ENCODE measurements at places on chromosomes 6 and 20. TPM values are rescaled to one million over a fixed set of nuclear protein-coding genes. Genes with fewer than 3 reads are reported as not detected.
A peak's percentile ranks its signal among the peaks of the same experiment; 100 is the strongest.

DNA sequence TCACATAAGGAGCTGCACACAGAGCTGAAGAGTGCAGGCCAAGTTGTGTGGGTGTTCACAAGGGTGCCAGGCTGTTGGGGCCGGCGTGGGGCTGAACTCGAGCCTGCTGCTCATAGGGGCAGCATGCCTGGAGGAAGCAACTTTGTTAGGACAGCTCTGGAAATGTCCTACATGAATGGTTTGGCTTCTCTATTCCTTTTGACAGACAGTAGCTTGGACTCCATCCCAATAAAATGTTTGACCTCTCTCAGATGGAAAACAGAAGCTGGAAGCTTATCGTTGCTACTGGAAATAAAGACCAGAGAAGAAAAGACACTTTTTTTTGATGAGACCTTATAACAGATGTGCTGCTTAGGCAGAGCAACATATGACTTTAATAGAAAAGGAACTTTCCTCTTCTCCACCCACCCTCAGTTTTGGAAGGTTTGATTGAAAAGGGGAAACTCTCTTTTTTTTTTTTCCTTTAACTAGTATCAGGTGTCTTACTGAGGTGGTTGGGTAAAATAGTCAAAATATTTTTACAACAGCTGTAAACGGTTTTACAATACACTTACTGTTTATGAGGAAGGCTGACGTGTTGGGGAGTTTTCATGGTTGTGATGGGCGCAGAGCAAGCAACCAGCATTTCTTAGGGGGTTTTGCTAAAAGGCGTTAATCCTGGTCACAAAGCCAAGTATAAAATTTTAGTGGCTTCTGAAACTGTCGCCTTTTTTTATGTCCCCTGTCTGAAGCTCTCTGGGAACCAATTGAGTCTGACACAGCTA is 80.7 kb upstream of the EEF1E1 start:
- no peaks in the 10 kb centered on the region for H3K4me1 ChIP-seq
- H3K36me3 ChIP-seq, result no peaks in the 10 kb centered on the region
- no peaks in the 10 kb centered on the region for H3K27me3 ChIP-seq

DNA sequence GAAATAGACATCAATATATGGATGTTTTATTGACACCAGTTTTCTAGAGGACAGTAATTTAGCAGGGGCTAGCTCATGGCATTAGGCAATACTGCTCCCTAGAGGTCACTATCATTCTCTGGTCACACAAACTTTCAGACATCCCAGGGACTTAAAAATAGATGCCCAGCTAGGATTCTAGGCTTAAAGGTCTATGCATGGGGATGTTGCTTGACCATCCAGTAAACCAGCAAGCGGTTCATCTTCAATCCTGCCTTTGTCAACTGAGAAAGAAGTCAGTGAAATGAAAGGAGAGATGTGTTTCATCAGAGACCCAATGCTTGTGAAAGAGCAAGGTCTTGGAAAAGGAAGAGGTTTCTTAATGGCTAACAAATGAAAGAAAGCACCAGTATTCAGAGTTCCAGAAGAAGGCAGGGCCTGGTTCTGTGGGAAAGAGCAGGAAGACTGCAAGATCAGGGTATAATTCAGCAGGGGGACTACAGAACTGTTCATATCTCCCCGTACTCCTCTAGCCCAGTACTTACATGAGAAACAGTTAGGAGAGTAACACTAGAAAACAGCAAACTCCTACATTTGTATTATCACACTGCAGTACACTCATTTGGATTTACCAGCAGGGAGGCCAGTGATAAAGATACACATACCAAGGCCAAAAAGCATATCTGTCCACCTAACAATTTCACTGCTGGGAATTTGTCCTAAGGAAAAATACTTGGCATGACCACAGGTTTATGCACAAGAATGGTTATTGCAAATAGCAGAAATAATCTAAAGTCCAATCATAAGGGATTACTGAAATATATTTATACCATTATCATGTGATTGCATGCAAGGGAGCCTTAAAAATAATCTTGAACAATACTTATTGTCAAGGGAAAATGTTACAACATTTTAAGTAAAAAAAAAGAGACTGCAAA is 151.4 kb upstream of the LAMA2 start:
- DNase-seq, result peak; percentile 2
- no peak overlapping the region for H3K4me3 ChIP-seq
- H3K27ac ChIP-seq, result no peak overlapping the region

DNA sequence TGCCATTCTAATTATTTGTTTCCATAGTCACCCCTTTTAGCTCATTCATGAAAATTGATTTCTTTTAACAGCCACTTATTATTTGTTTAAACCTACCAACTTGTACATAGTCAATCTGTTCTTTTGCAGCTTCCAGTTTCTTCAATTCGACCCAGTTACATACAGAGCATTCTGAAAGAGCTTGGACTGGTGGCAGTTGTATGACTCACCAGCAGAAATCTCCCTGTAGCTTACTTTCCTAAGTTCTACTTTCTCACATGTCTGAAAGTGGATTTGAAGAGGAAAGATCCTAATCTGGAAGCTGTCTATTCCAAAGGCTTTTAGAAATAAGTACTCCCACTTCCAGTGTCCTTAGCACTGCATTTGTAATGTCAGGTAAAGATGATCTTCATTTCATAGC is 447.9 kb downstream of the HTR1B start:
- H3K4me3 ChIP-seq, result no peak overlapping the region
- no peak overlapping the region for H3K27ac ChIP-seq
- no peaks in the 10 kb centered on the region for H3K27me3 ChIP-seq
- no peak for DNase-seq
- H3K36me3 ChIP-seq, result no peaks in the 10 kb centered on the region

GRCh38 chr6:74114428-74114827 is 418.4 kb downstream of the CD109 start:
- DNase-seq, result no peak
- no peaks in the 10 kb centered on the region for H3K4me1 ChIP-seq
- H3K27ac ChIP-seq, result no peak overlapping the region
- no peak overlapping the region for H3K4me3 ChIP-seq
- H3K36me3 ChIP-seq, result no peaks in the 10 kb centered on the region

- H3K4me1 ChIP-seq, result no peaks in the 10 kb centered on the region
- H3K4me3 ChIP-seq, result no peak overlapping the region
- H3K27ac ChIP-seq, result no peak overlapping the region
- peaks cover 5% of the 10 kb centered on the region for H3K36me3 ChIP-seq
Measured at GRCh38 chr6:35569011-35569461, 56.3 kb upstream of the TULP1 start.

GRCh38 chr6:16767765-16768476 is 6.7 kb upstream of the ATXN1 start:
- H3K36me3 ChIP-seq, result no peaks in the 10 kb centered on the region
- no peak overlapping the region for H3K4me3 ChIP-seq
- DNase-seq, result no peak
- H3K27ac ChIP-seq, result no peak overlapping the region
- no peaks in the 10 kb centered on the region for H3K27me3 ChIP-seq

- no peak overlapping the region for H3K27ac ChIP-seq
- no peak overlapping the region for H3K4me3 ChIP-seq
- no peaks in the 10 kb centered on the region for H3K4me1 ChIP-seq
- no peak for DNase-seq
Measured at GRCh38 chr20:63134201-63134612, 81.7 kb downstream of the YTHDF1 start.

DNA sequence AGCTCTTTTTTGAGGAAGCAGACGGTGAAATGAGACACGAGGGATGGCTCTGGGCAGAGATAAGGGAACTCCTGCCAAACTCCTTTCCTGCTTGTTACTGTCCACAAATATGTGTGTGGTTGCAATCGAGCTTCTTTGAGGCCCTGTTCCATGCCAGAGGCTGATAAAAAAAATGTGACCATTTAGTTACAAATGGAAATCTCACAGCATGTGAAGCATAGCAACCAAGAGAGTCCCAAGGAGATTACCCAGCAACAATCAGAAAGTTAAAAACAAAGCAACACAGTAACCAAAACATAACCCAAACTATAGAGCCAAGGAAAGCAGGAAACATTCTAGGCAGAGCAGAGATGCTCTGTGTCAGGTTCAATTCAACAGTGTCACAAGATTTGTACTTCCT is 35.4 kb upstream of the HMGN3 start:
- no peak overlapping the region for H3K4me3 ChIP-seq
- no peak for DNase-seq
- H3K27ac ChIP-seq, result no peak overlapping the region
- H3K4me1 ChIP-seq, result no peaks in the 10 kb centered on the region
- no peaks in the 10 kb centered on the region for H3K36me3 ChIP-seq

DNA sequence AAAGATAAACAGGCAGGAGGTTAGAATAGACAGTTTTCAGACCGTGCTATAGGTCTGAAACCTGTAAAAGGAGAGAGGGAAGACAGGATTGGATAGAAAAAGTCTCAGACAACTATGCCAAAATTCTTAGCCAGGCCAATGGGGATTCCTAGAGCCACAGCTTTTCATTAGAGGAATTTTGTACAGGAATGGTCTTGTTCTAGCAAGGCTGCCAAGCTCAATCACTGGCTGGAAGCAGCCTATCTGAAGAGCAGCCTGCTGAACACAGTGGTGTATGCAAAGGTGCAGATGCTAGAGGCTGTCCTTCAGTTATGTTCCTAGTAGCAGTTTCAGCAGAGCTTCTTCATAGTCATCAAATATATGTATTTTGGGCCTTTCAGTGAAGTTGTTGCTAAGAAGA is 313.1 kb downstream of the GRIK2 start:
- no peak overlapping the region for H3K4me3 ChIP-seq
- DNase-seq, result no peak
- no peak overlapping the region for H3K27ac ChIP-seq
- H3K36me3 ChIP-seq, result no peaks in the 10 kb centered on the region
- no peaks in the 10 kb centered on the region for H3K27me3 ChIP-seq
- H3K4me1 ChIP-seq, result no peaks in the 10 kb centered on the region

GRCh38 chr20:10927011-10927583 is 253.3 kb upstream of the JAG1 start:
- no peak overlapping the region for H3K27ac ChIP-seq
- H3K4me3 ChIP-seq, result no peak overlapping the region
- no peaks in the 10 kb centered on the region for H3K36me3 ChIP-seq
- H3K27me3 ChIP-seq, result no peaks in the 10 kb centered on the region
- no peaks in the 10 kb centered on the region for H3K4me1 ChIP-seq

- DNase-seq, result no peak
- H3K36me3 ChIP-seq, result no peaks in the 10 kb centered on the region
- peaks cover 18% of the 10 kb centered on the region for H3K4me1 ChIP-seq
- H3K4me3 ChIP-seq, result no peak overlapping the region
- no peak overlapping the region for H3K27ac ChIP-seq
Measured at GRCh38 chr6:14875481-14876063, 370.3 kb upstream of the JARID2 start.

DNA sequence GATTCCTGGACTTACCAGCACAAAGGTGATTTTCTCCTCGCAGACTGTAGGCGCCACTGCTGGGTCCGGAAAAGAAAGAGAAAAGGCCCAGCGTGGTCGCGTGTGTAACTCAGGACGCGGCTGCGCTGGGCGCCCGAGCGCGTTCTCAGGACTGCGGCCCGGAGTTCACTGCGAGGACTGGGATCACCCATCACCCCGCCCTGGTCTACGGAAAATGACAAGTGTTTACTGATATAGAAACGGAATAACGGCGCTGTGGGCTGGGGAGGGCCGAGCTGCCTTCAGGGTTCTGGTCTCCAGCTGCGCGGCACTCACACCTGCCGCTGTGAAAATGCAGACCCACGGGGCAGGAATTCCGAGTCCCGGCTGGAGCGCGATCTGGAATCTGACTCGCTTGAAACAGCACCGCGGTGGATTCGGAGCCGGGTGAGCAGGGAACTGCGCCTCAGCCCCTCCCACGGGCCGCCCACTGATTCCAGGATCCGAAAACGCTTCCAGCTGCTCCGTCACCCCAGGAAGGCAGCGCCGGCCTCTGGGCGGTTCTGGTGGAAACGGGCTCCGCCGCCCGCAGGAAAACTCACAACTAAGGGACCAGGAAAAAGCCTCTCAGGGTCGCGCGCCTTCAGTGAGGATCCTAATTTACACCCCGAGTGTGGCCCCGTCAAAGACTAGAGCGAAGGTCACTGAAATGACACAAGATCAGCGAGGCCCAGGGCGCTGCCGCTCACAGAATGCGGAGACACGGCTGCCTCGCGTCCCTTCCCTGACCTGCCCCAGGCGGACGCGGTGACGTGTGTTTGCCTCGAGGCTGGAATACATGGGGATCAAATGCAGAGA is 34.5 kb downstream of the HLA-A start:
- H3K27me3 ChIP-seq, result peaks cover 22% of the 10 kb centered on the region
- peak; percentile 27 for DNase-seq
- H3K27ac ChIP-seq, result no peak overlapping the region
- H3K4me3 ChIP-seq, result peak overlapping the region; percentile 26

GRCh38 chr6:96965492-96965891 is 41.0 kb downstream of the KLHL32 start:
- H3K36me3 ChIP-seq, result no peaks in the 10 kb centered on the region
- no peak overlapping the region for H3K27ac ChIP-seq
- no peak for DNase-seq
- no peaks in the 10 kb centered on the region for H3K4me1 ChIP-seq

- H3K4me3 ChIP-seq, result no peak overlapping the region
- H3K27me3 ChIP-seq, result peaks cover 2% of the 10 kb centered on the region
- H3K27ac ChIP-seq, result no peak overlapping the region
- no peaks in the 10 kb centered on the region for H3K36me3 ChIP-seq
Measured at GRCh38 chr6:142400495-142400894, 98.7 kb downstream of the ADGRG6 start.

DNA sequence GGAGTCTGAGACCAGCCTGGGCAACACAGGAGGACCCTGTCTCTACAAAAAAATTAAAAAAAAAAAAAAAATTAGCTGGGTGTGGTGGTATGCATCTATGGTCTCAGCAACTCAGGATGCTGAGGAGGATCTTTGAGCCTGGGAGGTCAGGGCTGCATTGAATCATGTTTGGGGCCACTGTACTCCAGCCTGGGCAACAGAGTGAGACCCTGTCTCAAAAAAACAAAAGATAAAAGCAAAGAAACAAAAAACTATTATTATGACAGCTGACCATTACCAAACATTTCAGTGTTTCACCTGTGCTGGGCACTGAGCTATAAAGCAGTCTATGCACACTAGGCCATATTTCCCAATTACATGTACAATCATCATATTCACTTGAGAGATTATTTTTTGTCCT is 35.7 kb downstream of the COX4I2 start:
- H3K36me3 ChIP-seq, result no peaks in the 10 kb centered on the region
- no peaks in the 10 kb centered on the region for H3K27me3 ChIP-seq
- H3K4me1 ChIP-seq, result peaks cover 53% of the 10 kb centered on the region
- no peak for DNase-seq
- peak overlapping the region; percentile 89 for H3K27ac ChIP-seq

- no peaks in the 10 kb centered on the region for H3K4me1 ChIP-seq
- H3K27ac ChIP-seq, result no peak overlapping the region
- H3K36me3 ChIP-seq, result no peaks in the 10 kb centered on the region
Measured at GRCh38 chr20:6750438-6750837, 17.0 kb upstream of the BMP2 start.

The PRR3 gene
- total RNA-seq, result 12.0 TPM

The RAMACL gene
- 0.52 TPM for total RNA-seq

The AHI1 gene
- 12.9 TPM for total RNA-seq

The PRR18 gene
- total RNA-seq, result not detected

The MUC22 gene
- total RNA-seq, result not detected

The RRAGD gene
- 1.7 TPM for total RNA-seq

Data from CD4-positive, CD25-positive, alpha-beta regulatory T cell (primary cell).